RWPE2 (cell line): ENCODE measurements at places on chromosomes 3 and 15.

- DNase-seq, result no peak
- H3K4me1 ChIP-seq, result peaks cover 22% of the 10 kb centered on the region
- peaks cover 20% of the 10 kb centered on the region for H3K36me3 ChIP-seq
These were observed 18.7 kb downstream of the SIAH2 start for GRCh38 chr3:150744041-150744918.

- H3K4me3 ChIP-seq, result no peak overlapping the region
- H3K27ac ChIP-seq, result peak overlapping the region; percentile 55
- peaks cover 21% of the 10 kb centered on the region for H3K4me1 ChIP-seq
- DNase-seq, result no peak
These were observed 47.4 kb upstream of the VGLL4 start for GRCh38 chr3:11690863-11691766.

- H3K4me3 ChIP-seq, result no peak overlapping the region
- H3K36me3 ChIP-seq, result no peaks in the 10 kb centered on the region
- H3K4me1 ChIP-seq, result no peaks in the 10 kb centered on the region
- H3K27me3 ChIP-seq, result no peaks in the 10 kb centered on the region
- no peak for DNase-seq
These were observed 7.6 kb upstream of the APBA2 start for GRCh38 chr15:28878209-28878608.

DNA sequence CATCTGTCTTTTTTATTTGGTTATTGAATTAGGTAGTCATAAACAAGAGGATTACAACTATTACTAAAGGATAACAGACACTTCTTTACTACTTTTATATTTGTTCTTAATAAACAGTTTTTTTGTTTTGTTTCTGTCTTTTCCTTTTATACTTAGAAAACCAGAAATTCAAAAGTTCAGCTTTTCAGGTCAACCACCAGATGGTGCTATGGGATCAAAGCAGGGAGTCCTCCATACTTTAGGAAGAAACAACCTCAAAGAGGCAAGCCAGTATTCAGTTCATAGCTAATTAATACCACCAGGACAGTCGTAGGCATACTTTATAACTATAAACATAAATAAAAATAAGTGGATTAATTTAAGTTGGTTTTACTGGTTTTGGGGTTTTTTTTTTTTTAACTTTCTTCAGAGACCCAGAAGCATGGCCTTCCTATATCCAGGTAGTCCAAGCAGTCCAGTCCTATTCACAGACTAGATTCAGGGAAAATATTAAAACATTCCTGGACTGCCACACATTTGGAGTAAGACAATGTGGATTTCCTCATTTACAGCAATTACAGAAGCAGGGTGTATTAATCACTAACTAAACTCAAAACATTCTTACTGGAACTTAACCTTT lies 16.0 kb upstream of the EID1 start:
- H3K27me3 ChIP-seq, result no peaks in the 10 kb centered on the region
- H3K27ac ChIP-seq, result no peak overlapping the region
- H3K4me1 ChIP-seq, result peaks cover 8% of the 10 kb centered on the region
- H3K4me3 ChIP-seq, result no peak overlapping the region
- no peak for DNase-seq

DNA sequence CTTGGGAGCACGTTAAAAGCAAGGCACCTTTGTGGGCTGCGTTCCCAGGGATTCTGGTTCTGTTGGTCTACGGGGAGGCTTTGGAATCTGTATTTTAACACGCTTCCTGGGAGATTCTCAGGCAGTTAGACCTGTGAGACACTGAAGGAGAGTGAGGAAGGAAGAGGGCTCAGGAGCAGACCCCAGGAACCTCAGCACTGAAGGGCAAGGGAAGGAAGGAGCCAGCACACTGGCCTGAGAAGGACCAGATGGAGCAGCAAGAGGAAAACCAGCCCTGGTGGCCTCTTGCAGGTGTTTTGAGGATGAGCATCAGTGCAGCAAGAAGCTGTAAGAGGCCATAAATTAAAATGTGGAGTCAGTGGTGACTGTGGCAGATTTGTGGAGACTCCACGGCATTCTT lies 146.7 kb downstream of the RPLP1 start:
- no peak overlapping the region for H3K4me3 ChIP-seq
- no peak overlapping the region for H3K27ac ChIP-seq
- peaks cover 12% of the 10 kb centered on the region for H3K4me1 ChIP-seq
- DNase-seq, result no peak
- peaks cover 4% of the 10 kb centered on the region for H3K27me3 ChIP-seq
- no peaks in the 10 kb centered on the region for H3K36me3 ChIP-seq

DNA sequence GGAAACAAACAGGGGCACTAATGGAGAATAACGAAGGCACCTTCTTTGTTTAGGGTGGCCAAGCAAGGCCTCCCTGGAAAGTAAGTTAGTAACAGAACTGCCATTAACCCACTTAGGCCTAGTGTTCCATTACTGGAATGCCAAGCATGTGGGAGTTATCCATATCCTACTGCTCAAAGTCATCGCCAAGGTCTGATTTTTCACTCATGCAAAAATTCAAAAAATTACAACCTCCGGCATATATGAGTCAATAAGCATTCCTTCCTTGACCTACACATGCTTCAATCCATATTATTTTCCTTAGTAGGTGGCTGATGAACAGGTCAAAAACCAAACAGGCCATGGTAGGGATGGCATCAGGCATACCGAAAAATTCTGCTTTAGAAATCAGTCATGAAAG lies 1097.2 kb downstream of the FHIT start:
- DNase-seq, result no peak
- no peak overlapping the region for H3K4me3 ChIP-seq
- H3K27me3 ChIP-seq, result no peaks in the 10 kb centered on the region
- no peaks in the 10 kb centered on the region for H3K36me3 ChIP-seq
- no peak overlapping the region for H3K27ac ChIP-seq

DNA sequence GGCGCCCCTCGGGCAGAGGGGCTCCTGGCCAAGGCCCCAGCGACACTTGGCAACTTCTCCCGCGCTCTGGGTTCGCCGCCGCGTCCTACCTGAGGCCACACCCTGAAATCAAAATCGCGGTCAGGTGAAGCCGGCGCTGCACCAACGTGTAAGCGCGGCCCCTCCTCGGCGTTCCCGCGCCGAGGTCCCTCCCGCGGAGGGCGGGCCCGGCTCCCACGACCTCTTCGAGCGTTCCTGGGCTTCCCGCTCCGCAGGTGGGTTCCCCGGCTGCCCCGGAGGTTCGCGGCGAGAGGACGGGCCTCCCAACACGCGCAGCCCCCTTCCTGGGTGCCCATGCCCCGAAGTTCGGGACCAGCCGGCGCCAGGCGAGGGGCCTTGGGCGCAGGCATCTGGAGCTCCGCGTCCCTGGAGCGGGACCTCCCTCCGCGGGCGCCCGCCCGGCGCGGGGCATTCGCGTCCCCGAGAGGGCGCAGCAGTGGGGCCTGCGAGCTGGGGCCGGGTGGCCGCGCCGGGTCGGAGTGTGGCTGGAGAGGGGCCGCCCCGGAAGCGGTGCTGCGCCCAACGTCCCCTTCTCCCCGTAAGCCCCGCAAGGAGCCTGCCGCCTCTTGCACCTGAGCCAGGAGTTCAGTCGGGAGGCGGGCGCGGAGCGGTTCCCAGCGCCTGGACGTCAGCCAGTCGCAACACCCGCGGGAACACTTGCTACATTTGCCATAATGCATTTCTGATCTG lies 13.7 kb downstream of the PAK6 start:
- H3K27ac ChIP-seq, result no peak overlapping the region
- no peaks in the 10 kb centered on the region for H3K27me3 ChIP-seq
- peaks cover 12% of the 10 kb centered on the region for H3K4me1 ChIP-seq
- peak; percentile 74 for DNase-seq
- H3K4me3 ChIP-seq, result peak overlapping the region; percentile 38

GRCh38 chr15:81888748-81889484 lies 156.9 kb downstream of the MEX3B start:
- H3K27me3 ChIP-seq, result no peaks in the 10 kb centered on the region
- H3K27ac ChIP-seq, result peak overlapping the region; percentile 30
- no peak for DNase-seq
- peaks cover 27% of the 10 kb centered on the region for H3K4me1 ChIP-seq
- no peaks in the 10 kb centered on the region for H3K36me3 ChIP-seq
- H3K4me3 ChIP-seq, result no peak overlapping the region

DNA sequence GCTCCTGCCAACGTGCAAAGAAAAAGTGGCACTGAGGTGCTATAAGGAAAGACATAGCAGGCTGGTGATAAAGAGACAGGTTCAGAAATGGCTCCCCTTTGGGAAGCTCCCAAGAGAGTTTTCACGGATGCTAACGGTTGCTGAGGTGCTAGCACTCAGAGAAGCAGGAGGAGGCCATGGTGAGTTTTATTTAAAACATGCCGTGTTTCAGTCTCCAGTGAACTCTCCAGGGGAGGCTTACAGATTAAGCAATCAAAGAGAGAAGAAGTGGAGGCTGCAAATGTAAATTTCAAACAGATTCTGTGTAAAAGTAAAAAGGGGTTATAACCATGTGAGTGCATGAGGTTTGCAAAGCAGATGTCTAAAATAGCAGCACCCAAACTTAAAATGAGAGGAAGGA lies 346.2 kb downstream of the NTRK3 start:
- no peak overlapping the region for H3K4me3 ChIP-seq
- H3K4me1 ChIP-seq, result no peaks in the 10 kb centered on the region
- no peak overlapping the region for H3K27ac ChIP-seq

- H3K4me1 ChIP-seq, result no peaks in the 10 kb centered on the region
- peak; percentile 93 for DNase-seq
- no peaks in the 10 kb centered on the region for H3K27me3 ChIP-seq
- peaks cover 25% of the 10 kb centered on the region for H3K36me3 ChIP-seq
These were observed at the start of gene SNX4 for GRCh38 chr3:125519678-125520562. TSS of gene SNX4 (minus strand) at chr3:125520202. CDS start at chr3:125520172, 30 bp downstream.

GRCh38 chr3:5497497-5497896 lies 310.0 kb downstream of the EDEM1 start:
- no peak overlapping the region for H3K27ac ChIP-seq
- H3K27me3 ChIP-seq, result no peaks in the 10 kb centered on the region
- no peak overlapping the region for H3K4me3 ChIP-seq
- H3K4me1 ChIP-seq, result no peaks in the 10 kb centered on the region

GRCh38 chr3:112390783-112391641 lies 58.1 kb downstream of the CD200 start:
- H3K4me1 ChIP-seq, result peaks cover 21% of the 10 kb centered on the region
- no peaks in the 10 kb centered on the region for H3K27me3 ChIP-seq
- H3K36me3 ChIP-seq, result no peaks in the 10 kb centered on the region

DNA sequence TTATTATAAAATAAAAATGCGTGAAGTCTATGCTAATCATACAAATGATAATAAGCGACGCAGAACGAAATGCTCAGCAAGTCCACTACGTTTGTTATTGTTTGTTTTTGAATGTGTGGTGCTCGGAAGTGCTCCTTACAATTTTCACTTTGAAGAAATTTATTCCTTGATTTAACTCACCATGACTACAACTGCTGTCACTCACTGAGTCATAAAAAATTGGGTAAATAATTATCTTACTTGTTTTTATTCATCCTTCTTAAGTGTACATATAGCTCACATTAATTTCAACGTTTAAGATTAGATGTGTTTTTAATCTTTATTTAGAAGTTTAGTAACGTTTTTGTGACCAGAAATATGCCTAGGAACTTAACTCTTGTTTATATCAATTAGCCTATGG lies 66.7 kb upstream of the NANOGP8 start:
- no peak overlapping the region for H3K4me3 ChIP-seq
- no peaks in the 10 kb centered on the region for H3K4me1 ChIP-seq
- H3K27ac ChIP-seq, result no peak overlapping the region
- no peak for DNase-seq
- H3K36me3 ChIP-seq, result no peaks in the 10 kb centered on the region

DNA sequence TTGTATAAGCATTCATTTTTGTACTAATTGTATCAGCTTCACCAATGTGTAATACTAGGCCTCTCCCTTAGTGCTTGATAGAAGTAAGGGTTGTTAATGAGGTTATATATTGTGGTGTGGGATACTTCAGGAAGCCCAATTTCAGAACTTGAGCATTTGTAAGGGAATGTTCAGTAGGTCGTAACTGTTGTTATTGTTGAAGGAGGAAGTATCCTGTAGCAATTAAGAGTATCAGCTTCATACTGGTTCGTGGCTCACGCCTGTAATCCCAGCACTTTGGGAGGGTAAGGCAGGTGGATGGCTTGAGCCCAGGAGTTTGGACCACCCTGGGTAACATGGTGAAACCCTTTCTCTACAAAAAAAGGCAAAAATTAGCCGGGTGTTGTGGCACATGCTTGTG lies 30.6 kb downstream of the IQGAP1 start:
- H3K36me3 ChIP-seq, result peaks cover 5% of the 10 kb centered on the region; the same call in 1 of the 2 replicates
- H3K4me3 ChIP-seq, result no peak overlapping the region
- no peaks in the 10 kb centered on the region for H3K27me3 ChIP-seq

DNA sequence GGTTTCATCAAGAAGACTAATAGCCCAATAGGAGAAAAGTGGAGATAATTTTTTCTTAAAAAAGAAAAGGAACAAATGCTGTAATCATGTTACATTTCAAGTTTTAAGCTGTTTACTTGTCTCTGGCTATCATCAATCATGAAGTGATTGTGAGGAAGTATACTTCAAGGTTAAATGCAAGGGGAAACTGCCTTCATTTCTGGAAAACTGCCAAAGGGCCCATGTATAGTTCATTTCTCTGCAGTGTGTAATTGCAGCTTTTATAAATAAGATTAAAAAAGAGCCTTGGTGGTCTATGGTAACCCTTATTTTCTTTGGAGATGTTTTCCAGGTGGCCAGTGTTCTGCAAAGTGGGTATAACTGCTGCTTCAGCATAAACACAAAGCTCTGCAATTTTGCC lies 101.9 kb downstream of the GRM7 start:
- no peak overlapping the region for H3K27ac ChIP-seq
- no peak overlapping the region for H3K4me3 ChIP-seq
- H3K36me3 ChIP-seq, result no peaks in the 10 kb centered on the region
- H3K4me1 ChIP-seq, result no peaks in the 10 kb centered on the region
- DNase-seq, result no peak

DNA sequence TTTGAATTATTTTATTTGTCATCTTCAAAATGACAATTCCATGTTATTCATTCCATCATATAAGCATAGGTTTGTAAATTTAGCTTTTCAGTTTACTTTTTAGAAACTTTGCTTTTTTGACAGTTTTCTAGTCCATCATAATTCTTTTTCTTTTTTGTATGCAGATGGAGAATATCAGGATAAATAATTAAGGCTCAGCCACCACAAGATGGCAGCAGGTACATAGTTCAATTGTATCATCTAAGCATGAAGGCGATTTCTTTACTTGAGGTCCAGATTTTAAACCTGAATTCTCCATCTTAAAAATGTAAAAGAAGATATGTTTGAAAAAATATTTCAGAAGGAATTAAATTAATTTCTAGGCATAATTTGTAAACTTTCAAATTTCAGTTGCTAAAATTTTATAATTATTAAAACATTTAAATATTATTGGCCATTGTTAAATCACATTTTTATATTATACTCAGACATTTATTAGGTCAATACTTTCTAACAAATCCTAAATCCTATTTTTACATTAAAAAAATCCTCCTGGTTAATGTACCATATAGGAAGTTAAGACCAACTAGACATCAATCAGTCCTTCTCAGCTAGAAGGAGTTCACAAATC lies 15.1 kb downstream of the PLSCR5 start:
- H3K36me3 ChIP-seq, result no peaks in the 10 kb centered on the region
- no peak overlapping the region for H3K4me3 ChIP-seq
- no peaks in the 10 kb centered on the region for H3K4me1 ChIP-seq
- no peaks in the 10 kb centered on the region for H3K27me3 ChIP-seq

- H3K4me1 ChIP-seq, result peaks cover 13% of the 10 kb centered on the region
- H3K27me3 ChIP-seq, result no peaks in the 10 kb centered on the region
These were observed 8.4 kb downstream of the SNX4 start for GRCh38 chr3:125511420-125512118.

GRCh38 chr3:141129049-141129448 lies 77.9 kb downstream of the SPSB4 start:
- no peak for DNase-seq
- H3K27ac ChIP-seq, result no peak overlapping the region
- no peaks in the 10 kb centered on the region for H3K4me1 ChIP-seq
- no peaks in the 10 kb centered on the region for H3K27me3 ChIP-seq

- no peaks in the 10 kb centered on the region for H3K36me3 ChIP-seq
- peaks cover 7% of the 10 kb centered on the region for H3K4me1 ChIP-seq
- no peak overlapping the region for H3K4me3 ChIP-seq
- H3K27me3 ChIP-seq, result no peaks in the 10 kb centered on the region
These were observed 76.4 kb upstream of the MFGE8 start for GRCh38 chr15:88989578-88989977.
